Suprapubic skin (tissue), 4 donors: ENCODE measurements at places on chromosomes 11 and 22. TPM values are rescaled to one million over a fixed set of nuclear protein-coding genes. Genes with fewer than 3 reads are reported as not detected.
A peak's percentile ranks its signal among the peaks of the same experiment; 100 is the strongest.

DNA sequence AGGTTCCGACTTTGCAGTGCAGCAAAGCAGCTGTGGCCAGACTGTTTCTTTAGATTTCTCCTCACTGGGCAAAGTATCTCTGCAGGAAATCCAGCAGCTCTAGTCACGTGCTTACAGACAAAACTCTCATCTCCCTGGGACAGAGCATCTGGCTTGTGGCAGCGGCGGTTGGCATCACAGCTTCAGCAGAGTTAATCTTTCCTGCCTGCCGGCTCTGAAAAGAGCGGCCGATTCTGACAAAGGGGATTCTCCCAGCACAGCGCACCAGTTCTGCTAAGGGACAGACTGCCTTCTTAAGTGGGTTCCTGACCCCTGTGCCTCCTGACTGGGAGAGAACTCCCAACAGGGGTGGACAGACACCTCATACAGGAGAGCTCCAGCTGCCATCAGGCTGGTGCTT is 1357.3 kb upstream of the TENM4 start:
- H3K4me1 ChIP-seq, result no peaks in the 10 kb centered on the region
- no peaks in the 10 kb centered on the region for H3K27me3 ChIP-seq
- H3K4me3 ChIP-seq, result no peak overlapping the region
- H3K27ac ChIP-seq, result no peak overlapping the region
- no peaks in the 10 kb centered on the region for H3K36me3 ChIP-seq

GRCh38 chr11:78022397-78023396 is at the start of gene KCTD14:
Gene KCTD14, minus strand, starts transcription at chr11:78023276. Its CDS starts 27 bp downstream, at chr11:78023249.
- H3K27me3 ChIP-seq, result no peaks in the 10 kb centered on the region
- peak within 1 kb of the TSS; percentile 62 for H3K4me3 ChIP-seq
- peaks cover 11% of the 10 kb centered on the region for H3K4me1 ChIP-seq
- DNase-seq, result no peak

- H3K27me3 ChIP-seq, result no peaks in the 10 kb centered on the region
- no peak for DNase-seq
- peaks cover 33% of the 10 kb centered on the region for H3K4me1 ChIP-seq
- no peak overlapping the region for H3K27ac ChIP-seq
These were observed 38.8 kb upstream of the POU2AF1 start for GRCh38 chr11:111417766-111418435.

MS4A7 gene
- 5.5 TPM for total RNA-seq

GRAP2 gene
- 9.3 TPM for total RNA-seq

APOBEC3H gene
- not detected for total RNA-seq
